ENCODE measurements at places on chromosomes 1 and 21.
A peak's percentile ranks its signal among the peaks of the same experiment; 100 is the strongest.

DNA sequence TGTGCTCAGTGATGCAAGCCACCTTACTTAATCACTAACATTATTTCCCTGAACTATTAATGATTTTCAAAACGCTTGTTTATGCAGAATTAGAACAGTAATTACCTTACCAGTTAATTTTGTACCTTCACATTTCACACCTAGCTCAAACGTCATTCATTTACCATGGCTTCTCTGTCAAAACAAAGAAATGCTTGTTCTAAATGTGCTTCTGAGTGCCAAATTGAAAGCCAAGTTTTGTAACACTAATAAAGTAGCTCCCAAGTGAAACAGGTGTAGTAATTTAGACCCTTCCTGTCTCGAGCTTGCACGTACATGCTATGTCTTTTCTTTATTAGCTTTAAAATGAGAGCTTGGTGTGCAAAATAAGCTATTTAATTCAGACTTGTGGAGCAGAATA, 533.7 kb upstream of the PKN2 start:
- no peak for DNase-seq

DNA sequence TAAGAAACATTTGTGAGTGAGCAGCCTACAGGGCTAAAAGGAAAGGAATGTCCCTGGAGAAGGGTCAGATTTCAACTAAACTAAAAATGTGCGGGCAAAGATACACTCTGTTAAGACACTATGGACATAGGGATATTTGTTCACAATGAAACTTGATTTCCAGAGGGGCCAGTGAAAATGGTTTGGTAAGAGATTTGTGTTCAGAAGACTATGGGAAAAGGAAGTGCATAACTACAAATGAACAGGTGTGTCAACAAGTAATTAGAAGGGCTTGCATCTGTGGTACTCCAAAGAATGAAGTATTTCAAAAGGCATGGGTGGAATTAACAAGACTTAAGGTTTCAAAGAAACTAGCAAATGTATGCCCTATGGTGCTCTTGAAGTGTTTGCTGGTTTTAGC, 60.4 kb downstream of the NME7 start:
- DNase-seq, result no peak

GRCh38 chr1:87437663-87438295, 109.1 kb downstream of the LMO4 start:
- no peak for DNase-seq

DNA sequence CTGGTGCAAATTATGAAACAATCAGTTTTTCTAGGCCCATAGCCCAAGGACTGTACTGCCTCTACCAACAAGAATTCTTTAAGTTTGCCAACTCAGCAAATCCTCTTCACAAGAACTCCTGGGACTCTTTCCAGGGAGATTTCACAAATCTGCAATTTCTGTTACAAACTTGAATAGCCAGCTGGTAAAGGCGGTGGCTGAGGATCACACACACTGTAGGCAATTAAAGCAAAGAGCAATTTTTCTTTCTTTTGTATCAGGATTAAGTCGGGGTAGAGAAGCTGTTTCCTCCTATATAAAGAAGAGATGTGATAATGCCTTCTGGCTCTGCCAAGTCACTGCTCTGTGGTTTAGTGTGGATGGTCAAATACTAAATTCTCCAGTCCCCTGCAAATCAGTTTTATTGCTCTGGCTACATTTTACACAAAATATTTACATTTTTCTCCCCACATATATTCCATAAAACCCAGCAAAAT, 1.7 kb downstream of the ALDH9A1 start:
- no peak for DNase-seq

DNA sequence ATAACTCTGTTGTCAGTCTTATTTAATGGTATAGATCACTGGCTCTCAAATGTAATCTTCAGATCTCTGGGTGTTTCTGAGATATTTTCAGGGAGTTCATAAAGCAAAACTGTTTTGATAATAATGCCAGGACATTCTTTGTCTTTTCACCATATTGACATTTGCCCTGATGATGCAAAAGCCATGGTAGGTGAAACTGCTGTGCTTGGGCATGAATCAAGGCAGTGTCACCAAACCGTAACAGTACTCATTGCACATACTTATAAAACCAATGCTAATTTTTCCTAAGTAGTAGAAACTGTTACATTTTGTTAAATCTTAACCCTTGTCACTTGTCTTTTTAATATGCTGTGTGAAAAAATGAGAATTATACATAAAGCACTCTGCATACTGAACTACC, 76.0 kb downstream of the RPS6KC1 start:
- DNase-seq, result no peak

DNA sequence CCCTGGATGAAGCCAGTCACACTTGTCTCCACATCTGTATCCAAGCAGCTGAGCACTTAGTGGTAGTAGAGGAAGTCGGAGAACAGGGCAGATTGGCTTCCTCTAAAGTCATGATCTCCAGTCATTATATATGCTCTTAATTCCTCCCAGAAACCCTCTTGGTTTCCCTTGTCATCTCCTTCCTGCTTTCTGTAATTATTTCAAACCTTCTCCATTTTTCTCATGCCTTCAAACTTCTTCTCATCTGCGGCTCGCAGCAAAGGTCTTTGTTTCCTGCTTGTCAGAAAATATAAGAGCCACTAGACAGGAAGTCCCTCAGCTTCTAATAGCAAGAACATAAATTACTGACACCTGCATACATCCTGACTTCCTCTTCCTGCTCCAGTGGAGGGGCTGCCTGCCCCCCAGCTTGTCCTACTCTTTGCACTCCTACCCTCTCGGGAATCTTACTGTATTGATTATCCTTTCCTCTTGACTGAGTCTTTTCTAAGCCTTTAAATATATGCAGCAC, 124.6 kb upstream of the NGF start:
- DNase-seq, result no peak

DNA sequence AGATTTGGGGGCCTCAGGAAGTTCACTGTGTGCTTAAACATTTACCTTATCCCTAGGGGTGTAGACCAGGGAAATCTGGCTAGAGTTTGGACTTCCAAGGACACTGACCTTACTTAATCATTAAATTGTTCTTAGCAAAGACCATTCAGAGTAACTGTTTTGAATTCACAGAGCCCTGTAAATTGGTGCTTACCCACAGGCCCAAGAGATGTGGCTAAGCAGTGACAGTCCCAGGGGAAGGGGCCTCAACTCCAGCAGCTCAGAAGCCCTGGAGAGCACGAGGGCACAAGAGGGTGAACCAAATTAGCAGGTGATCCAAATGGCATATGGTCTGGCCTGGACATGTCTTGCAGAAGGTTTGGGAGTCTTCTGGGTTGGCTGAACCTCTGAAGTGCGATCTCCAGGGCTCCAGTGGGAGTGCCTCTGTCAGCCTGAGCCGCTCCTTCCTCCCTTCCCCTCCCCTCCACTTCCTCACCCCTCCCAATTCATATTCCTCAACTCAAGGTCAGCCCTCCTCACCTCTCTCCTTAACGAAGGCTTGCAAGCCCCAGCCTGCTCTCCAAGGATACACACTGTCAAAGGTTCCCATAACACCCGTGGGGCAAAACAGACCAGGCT, 4.3 kb downstream of the PAQR7 start:
- peak; percentile 2 for DNase-seq

- DNase-seq, result no peak
Observed at GRCh38 chr1:98975113-98975512, 29.5 kb downstream of the PLPPR5 start.

GRCh38 chr1:177597393-177597792, 372.5 kb downstream of the SEC16B start:
- no peak for DNase-seq

DNA sequence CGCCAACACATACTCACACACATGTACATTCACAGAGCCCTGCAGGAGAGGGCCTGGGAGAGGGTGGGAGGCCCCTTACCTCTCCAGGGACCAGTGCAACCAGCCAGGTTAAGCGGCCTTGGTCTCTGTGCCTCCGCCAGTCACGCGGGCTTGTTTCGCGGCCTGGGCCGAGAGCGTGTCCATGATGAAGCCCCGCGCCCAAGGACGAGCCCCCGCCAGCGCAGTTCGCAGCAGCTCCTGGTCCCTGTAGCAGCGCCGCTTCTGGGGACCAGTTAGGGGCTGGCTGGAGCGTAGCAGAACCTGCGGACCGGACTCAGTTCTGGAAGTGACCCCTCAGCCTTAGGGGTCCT, 7.3 kb upstream of the FAM167B start:
- DNase-seq, result peak; percentile 61

- no peak for DNase-seq
Observed at GRCh38 chr1:206836111-206836510, 29.3 kb upstream of the IL20 start.

DNA sequence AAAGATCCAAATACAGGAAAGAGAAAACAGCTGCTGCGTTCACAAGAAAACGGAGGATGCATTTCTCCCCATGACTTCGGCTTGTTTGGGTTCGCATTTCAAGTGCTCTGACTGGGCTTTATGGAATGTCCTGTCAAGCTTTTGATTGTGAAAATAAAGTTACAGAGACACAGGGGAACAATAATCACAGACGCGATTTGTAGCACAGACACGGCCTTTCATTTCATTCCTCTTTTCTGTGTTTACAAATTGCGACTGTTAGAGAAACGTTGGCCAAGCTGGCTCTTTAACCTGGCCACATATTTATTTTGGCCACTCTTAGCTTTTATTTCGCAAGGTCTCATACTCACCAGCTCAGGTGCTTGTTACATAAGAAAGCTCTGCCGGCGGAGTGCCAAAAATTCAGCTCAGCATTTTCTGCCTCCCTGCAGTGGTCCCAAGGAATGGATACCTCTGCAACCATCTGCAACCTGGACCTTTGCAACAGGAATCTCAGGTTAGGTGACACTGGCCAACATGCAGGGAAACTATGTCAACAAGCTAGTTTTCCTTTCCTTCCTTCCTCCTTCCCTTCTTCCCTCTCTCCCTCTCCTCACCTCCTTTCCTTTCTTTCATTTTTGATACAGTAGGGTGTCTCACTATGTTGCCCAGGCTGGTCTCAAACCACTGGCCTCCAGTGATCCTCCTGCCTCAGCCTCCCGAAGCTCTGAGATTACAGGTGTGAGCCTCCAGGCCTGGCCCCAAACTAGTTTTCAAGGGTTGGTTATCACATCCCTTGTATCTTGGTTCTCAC, 58.2 kb upstream of the SLC45A1 start:
- no peak for DNase-seq

DNA sequence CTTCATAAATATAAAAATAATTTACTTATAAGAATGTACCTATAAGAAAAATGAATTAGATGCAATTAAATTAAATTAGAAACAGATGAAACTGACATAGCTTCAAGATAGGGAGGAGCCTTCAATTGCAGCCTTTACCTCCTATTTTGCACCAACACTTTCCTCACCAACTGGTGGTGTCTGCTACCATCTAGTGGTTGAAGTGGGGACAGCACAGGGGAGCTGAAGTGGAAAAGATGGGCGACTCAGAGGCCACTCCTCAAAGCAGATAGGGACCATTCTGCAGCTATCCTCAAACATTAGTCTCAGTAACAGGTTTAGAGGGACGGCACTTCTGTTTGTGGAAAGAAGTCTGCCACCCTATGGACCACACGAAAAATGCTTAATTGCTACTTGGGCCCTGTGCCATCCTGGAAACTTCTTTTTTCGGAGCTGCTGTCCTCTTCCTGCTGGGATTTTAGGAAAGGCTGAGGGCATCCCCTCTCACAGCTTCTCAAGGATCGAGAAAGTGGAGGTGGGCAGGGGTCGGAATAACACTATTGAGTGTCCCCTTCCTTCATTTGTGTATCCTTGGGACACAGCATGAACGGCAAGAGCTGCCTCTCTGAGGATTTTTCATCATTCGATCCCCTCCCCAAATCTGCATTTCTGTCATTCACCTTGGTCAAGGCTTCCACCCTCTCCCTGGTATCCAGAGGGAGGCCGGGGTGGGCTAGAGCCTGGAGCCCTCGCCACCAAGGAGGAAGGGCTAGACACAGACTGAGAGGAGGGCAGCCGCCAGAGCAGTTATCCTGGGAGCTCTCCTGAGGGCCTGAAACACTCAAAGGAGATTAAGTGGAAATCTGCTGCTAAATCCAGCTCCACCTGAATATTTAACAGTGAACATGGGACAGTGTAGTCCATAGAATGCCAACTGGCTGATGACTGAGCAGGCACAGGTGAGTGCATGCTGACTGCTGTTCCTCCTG, 9.6 kb downstream of the PROK1 start:
- DNase-seq, result peak; percentile 78

DNA sequence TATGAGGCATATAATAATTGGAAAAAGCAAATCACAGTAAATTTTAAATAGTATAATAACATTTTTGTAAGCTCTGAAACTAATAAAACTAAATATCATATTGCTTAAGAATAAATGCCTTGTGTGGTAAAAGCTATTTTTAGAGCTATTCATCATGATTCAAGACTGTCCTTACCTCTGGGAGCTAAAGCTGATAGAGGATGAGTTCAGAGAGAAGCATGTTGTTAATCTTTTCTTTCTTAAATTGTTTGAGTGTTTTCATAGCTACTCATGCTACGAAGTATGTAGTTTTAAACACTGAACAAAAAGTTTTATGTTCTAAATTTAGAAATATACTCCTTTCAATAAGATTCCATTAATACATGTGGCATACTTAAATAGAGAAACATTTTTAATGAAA, 30.5 kb downstream of the IFI16 start:
- no peak for DNase-seq

DNA sequence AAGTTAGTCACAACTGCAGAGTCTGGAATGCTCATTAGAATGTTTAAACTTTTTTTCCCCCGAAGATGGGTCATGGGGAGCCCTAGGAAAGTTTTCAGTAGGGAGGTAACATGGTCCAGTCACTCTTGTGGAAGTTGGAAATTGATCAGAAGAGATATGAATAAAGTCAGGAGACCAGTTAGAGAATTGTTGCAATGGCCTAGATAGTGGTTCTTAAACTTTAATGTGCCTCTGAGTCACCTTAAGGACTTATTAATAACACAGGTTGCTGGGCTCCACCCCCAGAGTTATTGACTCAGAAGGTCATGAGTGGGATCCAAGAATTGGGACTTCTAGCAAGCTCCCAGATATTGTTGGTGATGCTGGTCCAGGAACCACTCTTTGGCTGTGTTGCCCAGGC, 3.2 kb upstream of the TFAP2E start:
- no peak for DNase-seq

DNA sequence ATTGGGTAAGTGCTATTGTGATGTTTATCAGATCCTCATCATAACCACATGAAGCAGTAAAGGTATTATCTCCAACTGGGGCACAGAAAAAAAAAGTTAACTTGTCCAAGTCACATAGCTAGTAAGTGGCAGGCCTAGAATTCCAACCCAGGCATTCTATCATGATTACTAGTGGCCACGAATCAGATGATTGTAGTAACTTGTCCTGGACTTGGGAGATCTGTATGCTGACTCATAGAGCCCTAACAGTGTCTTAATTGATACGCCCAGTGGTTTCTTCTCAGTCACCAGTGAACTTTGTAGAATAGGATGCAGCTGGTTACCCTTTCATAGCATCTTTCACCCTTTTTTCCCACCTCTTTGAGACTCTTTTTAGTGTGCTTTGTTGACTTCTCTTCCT, 91.1 kb upstream of the UBE2U start:
- DNase-seq, result no peak

DNA sequence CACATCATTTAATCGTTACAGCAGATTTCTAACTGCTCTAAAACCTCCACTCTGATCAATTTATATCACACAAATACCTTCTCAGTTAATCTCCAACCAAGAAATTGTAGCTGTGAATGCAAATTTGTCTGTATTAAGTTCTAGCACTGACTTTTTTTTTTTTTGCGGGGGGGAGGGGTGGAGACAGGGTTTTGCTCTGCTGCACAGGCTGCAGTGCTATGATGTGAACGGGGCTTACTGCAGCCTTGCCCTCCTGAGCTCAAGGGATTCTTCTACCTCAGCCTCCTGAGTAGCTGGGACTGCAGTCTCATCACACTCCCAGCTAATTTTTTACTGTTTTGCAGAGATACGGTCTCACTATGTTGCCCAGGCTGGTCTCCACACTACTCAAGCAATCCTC, 163.6 kb downstream of the RERE start:
- no peak for DNase-seq
